Right hindlimb (tissue), 1 donor: ENCODE measurements at places on chromosomes 4 and X.

DNA sequence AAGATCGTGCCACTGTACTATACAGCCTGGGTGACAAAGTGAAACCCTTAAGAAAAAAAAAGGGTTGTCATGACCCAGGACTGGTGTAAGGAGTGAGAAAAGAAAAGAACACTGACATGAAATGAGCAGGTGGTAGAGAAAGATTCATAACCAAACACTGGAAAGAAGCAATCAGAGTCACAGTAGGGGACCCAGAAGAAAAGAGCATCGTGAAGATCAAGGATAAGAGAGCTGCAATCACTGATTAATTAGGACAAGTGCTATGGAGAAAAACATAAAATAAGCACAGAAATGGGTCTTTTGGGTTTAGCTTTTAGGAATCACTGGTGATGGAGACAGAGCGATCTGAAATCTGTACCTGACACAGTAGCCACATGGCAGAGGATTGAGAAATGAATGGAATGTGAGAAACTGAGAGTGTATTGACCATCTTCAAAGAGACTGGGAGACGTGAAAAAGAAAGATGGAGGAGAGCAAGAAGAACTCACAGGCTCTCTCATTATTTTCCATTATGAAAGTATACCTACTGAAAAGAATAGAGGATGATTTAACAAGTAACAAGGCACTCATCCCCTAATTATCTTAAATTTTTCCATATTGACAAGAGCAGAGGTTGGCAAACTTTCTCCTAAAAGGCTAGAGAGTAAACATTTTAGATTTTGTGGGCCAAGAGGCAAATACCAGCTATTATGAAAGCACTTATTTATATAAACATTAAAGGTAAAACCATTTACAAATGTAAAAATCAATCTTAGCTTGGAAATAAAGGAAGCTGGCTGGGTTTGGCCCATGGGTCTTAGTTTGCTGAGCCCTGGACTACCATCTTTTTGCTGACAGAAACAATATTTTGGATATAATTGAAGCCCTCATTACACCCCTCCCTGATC is 7.3 kb downstream of the TMEM154 start:
- DNase-seq, result no peak

GRCh38 chrX:27883468-27884092 is 75.8 kb downstream of the MAGEB10 start:
- DNase-seq, result no peak

- DNase-seq, result no peak
These were observed 898.3 kb downstream of the CCSER1 start for GRCh38 chr4:91025241-91026148.

GRCh38 chrX:45295259-45295986 is 94.7 kb upstream of the DIPK2B start:
- DNase-seq, result no peak

GRCh38 chrX:22122510-22122909 is 90.4 kb downstream of the PHEX start:
- peak; percentile 33 for DNase-seq

- DNase-seq, result no peak
These were observed 581 bp downstream of the DNAJB14 start for GRCh38 chr4:99945718-99946355.

- no peak for DNase-seq
These were observed 322.2 kb downstream of the GPAT3 start for GRCh38 chr4:83858131-83858530.

- no peak for DNase-seq
These were observed 187.3 kb upstream of the MBNL3 start for GRCh38 chrX:132676102-132676501.

GRCh38 chrX:152865232-152865920 is 32.5 kb upstream of the ZNF185 start:
- DNase-seq, result peak; percentile 26

DNA sequence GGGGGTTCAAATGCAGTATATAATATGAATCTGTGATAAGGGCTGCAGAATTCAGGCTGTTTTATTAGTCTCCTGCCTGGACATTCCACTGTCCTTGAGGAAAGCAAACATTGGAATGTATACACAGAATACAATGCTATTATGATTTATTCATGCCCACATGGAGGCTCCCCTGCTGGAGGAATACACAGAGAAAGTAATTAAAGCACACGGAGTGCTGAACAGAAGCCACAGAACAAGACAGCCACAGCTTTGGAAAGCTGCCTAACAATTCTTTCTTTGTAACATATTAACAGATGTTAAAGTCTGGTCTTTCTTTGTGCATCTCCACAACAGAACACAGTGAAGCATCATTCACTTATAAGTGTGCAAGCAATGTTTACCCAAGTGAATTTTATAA is 155.8 kb downstream of the ARAP2 start:
- no peak for DNase-seq

- DNase-seq, result no peak
These were observed 56.0 kb downstream of the VGLL1 start for GRCh38 chrX:136588036-136588435.

- no peak for DNase-seq
These were observed 17.3 kb upstream of the QRFPR start for GRCh38 chr4:121397941-121398601.

DNA sequence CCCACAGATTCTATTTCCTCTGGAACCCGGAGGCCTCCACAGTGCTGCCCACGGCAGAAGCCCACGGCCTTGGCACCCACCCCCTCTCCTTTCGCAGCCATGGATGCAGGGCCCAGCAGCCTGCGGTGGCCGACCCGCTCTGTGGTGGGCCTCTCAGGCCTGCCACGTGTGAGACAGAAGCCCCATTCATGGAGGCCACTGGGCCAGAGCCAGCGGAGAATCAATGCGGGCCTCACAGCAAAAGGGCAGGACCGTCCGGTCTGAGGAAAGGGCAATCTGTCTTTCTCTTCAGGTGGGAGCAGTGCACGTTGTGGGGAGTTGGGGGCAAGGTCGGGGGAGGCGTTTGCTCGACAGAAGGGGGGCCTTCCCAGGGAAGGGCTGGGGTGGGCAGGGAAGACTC is 8.4 kb upstream of the HAUS7 start:
- DNase-seq, result no peak

GRCh38 chrX:14508025-14508690 is 21.2 kb upstream of the GLRA2 start:
- DNase-seq, result no peak

GRCh38 chr4:84279678-84280077 is 219.4 kb downstream of the NKX6-1 start:
- no peak for DNase-seq

GRCh38 chr4:167893531-167893930 is 198.8 kb upstream of the ANXA10 start:
- no peak for DNase-seq

DNA sequence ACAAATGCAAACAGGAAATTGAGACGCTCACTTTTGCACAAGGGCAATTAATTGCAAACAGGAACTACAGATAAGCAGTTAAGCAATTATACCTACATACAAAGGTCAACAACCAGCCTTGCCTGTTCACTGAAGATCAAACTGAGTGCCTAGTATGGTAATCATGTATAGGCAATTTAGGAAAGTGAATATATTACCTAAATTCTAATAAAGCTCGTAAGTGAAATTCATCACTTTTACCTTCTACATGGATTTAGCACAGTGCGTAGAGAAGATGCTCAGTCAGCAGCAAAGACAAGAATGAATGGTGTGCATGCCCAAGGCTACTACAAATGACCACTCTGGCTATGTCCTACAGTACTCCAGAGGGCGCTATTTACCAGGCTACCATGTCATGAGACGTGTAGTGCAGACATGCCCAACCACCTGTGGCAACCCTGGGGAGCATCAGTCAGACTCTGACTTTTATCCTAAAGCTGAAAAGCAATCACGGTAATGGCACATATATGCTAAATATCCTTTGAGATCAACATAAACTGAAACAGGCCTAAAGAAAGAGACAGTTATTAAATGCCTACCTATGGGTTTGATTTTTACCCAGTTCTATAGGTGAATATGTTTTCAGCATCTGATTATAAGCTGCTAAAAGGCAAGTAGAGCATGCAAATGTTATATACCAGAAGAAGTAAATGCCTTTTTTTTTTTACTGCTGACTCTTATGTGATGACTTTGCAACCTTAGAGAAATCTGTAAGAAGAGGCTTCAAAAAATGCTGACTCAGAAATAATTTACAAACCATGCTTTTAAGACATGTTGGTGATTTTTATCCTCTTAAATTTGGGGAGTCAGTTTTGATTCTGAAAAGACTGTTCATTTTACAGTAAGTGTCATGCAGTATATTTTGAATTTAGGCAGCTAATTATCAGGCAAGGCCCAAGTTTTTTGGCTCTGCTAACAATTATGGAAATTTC is 178.0 kb downstream of the PPP3CA start:
- peak; percentile 31 for DNase-seq

DNA sequence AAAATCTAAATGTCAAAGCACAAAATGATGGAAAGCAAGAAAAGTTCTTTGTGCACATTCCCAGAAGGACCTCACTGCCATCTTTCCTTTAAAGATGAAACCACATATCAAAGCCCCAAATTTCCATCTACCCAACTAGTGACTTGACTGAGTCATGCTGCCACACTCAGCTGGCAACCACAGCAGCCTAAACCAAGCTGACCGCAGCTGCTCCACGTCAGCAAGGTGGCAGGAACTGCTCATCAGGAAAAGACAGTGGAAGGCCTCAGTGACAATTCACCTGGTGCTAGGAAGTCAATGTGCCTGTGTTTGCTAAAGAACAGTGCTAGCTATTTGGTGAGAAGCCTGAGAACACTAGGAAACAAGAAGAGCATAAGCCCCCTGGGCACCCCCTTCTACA is 26.1 kb downstream of the ACOX3 start:
- peak; percentile 13 for DNase-seq

DNA sequence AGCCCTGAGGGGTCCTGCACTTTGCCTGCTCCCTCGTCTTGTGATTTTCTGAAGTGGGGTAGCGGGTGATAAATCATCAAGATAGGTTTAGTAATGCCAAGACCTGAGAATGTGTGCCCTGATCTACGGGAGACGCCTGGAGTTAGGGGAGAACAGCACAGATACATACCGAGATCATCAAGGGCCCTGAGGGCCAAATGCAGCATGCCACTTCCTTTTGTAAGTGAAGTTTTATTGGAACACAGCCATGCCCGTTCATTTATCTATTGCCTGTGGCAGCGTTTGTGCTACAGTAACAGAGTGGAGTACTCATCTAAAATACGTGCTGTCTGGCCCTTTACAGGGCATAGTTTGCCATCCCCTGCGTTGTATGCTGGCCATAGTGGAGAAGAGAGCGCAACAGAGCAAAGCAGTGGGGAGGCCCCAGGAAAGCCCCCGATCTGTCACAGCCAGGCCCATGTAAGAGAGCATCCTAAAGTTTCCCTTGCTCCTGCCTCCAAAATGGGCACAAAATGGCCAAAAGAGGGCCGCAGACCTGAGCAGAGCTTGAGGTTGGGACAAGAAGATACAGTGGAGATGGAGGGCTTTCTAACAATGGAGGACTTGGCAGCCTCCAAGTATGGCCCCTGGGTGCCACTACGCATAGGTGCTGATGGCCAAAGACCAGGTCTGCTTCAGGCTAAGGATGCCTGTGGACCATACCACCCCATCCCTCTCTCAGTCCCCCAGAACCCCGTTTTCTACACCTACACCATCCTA is 167.0 kb downstream of the SMIM20 start:
- DNase-seq, result no peak

DNA sequence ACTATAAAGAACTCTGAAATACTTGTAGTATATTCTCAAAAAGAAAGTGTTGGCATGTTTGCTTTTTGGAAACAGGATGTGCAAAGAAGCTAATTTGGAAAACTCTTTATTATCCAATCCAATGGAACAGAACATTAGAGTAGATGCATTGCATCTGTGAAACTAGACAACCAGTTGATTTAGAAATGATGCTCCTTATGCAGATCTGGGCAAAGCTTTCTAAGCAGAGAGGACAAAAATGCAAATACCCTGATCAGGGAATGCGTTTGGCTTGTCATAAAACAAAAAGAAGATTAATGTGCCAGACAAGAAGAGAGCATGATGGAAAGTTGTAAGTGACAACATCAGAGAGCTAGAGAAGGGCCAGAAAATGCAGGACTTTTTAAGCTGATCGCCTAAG is 142.3 kb downstream of the RCHY1 start:
- DNase-seq, result no peak

- no peak for DNase-seq
These were observed 380.5 kb upstream of the RASGEF1B start for GRCh38 chr4:81852031-81852715.

DNA sequence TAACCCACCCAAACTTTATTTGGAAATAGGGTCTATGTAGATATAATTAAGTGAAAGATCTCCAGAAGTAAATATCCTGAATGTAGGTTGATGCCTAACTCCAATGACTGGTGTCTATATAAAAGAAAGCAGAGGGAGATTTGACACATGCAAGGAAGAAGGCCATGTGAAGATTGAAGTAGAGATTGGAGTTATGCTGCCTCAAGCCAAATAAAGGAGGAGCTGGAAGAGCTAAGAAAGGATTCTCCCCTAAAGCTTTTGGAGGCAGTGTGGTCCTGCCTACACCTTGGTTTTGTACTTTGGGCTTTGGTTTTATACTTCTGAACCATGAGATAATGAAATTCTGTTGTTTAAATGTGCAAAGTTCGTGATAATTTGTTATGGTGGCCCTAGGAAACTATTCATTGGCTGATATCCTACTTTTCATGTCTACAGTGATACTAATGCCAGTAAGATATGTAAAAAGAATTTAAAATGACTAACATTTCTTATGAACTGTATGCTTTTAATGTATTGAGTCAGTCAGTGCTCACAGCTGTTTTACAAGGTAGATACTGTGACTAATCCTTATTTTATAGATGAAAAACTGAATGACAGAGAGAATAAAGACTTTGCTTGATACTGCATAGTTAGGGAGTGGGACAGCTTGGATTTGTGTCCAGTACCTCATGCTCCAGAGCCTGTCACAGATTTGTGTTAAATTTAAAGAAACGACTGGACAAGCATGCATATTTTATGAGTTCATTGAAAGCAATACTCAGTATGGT is 5.9 kb upstream of the RAB40AL start:
- DNase-seq, result no peak

GRCh38 chrX:115940888-115941332 is 229.6 kb upstream of the AGTR2 start:
- no peak for DNase-seq

- DNase-seq, result no peak
These were observed 22.7 kb upstream of the DKK2 start for GRCh38 chr4:107058828-107059227.

DNA sequence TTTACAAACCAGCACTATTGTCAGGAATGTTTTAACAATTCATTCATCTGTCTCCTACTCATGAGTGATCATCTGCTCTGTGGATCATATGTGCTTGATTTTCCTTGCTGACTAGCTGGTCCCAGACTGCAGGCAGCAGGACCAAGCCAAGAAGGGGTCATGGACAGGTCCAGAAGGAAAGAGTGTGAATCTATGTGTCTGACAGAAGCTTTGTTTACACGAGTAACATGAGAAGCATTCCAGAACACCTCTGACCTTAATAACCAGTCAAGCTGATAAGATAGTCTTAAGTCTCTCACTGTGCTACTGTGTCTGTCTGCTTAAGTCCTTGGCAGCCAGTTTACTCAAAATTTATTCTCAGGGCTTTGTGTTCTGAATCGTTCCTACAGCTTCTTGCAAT is 39.0 kb downstream of the GUCY1A1 start:
- DNase-seq, result no peak

DNA sequence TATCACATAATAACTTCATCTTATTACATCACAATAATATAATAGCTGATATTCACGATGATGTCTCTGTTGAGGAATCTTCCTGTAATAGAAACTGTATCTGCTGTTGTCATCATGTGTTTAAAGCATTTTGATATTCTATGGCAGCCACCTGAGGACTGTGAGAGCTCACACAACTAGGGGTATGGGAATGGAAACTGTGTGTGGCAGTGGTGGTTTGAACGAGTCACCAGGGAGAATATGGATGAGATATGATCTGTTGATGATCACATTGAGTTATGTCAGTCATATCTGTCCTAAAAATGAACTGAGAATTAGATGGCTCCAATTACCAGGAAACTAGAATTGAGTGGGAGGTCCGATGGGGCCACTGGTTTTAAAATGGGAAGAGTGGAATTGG is 169.6 kb downstream of the MID1IP1 start:
- DNase-seq, result no peak
